ENCODE measurements at places on chromosomes 11 and 22.

- no peak for DNase-seq
Measured at GRCh38 chr11:123386796-123387510, 43.1 kb upstream of the GRAMD1B start.

DNA sequence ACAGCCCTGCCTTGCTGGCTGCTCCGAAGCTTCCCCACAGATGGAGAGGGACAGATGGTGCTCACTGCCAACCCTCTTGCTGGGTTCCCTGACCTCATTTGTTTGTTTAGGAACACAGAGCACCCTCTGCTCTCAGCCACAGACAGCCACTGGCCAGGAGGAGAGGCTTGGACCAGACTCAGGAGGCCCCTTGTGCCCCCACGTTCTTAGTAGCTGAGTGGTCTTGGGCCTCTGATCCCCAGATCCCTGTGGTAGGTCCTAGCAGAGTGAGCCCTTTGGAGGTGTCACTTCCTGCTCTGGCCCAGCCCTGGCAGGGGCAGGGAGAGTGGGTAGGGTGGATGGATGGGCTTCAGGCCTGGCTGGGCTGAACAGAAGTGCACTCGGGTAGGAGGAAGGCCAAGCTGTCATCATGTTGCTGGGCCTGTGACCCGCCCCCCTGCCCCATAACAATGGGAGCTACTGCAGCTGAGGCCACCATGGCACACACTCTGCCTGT lies 84.0 kb downstream of the DHCR7 start:
- no peak for DNase-seq

GRCh38 chr11:83158965-83159901 lies 2.3 kb downstream of the PCF11 start:
- DNase-seq: no peak

DNA sequence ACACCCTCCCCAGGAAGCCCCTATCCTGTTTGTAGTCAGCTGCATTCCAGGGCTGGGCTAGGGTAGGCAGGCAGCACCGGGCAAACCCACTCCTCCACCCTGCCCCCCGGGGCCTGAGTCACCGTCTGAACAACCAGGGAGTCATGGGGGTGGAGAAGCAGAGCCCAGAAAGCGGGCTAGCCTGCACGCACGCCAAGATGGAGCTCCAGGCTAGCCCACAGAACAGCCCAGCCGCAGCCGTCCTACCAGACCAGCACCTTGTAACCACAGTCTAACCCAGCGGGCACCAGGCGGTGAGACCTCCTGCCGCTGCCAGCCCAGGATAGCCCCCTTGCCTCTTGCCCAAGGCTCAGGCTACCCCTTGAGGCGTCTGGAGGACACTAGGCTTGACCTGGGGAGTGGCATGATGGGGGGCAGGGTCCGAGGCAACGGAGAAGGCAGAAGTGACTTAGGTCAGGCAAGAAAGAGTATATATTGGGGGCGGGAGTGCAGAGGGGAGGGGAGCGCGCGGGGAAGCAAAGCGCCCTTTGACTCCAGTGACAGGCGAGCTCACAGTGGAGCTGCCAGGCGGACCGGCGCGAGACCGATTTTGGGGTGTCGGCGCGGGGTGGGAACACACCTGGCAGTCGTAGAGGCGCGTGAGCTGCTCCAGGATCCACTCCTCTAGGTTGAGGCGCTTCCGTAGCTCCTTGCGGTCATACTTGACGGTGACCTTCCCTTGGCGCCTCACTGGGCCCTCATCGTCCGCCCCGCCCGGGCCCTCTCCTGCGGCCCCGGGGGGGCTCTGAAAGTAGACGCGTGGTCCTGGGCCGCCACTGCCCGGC lies 734 bp downstream of the PPP1R14B start:
- peak; percentile 35 for DNase-seq

GRCh38 chr11:1845561-1846452 lies 7.0 kb downstream of the TNNI2 start:
- DNase-seq: no peak

DNA sequence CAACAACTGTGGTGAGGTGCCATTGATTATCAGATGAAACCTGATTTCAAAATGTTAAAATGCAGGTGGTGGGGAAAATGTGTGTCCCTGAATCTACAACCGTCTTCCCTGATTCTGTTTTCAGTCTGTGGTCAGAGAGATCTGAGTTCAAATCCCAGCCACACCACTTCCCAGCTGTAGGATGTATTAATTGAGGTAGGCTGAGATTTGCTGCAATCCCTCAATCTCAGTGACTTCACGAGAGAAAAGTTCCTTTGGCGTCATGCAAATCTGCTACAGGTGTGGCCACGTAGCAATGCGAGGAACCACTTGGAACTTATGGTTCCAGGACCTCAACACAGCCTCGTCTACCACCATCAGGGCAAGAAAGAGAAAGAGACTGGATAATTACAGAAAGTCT lies 56.2 kb downstream of the BCL2L13 start:
- no peak for DNase-seq

- no peak for DNase-seq
Measured at GRCh38 chr11:7079545-7080135, 9.2 kb upstream of the RBMXL2 start.

DNA sequence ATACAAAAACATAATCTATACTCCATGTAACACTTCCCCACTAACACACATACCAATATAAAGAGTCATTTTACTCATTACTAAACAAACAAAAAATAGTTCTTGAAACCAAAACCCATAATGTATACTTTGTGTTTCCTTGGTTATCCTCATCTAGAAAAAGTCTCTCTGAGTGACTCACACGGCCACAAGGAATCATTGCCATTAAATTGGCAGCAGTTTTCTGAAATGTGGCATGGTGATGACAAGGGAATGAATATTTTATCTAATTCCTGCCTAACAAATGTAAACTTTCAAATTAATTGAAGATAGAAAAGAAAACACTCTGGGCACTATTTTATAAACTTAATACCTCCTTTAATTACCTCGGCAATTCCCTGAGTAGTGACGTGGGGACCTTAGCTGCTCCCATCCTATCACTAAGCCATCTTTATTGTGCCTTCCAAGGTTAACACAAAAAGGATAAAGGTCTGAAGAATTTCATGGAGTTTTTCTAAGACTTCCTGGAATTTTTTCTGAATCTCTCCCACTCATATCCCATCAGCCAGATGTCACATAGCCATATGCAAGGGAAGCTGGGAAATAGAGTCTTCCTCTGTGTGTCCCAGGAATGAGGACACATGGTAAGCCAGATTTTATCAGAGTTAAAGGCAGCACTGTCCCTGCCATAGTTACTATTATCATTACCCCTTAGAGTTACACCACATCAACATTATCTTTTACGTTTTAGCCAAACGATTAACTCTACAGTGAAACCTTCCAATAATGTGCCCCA lies 857.2 kb upstream of the TENM4 start:
- DNase-seq: no peak

- DNase-seq: no peak
Measured at GRCh38 chr11:8178297-8178696, 9.5 kb upstream of the RIC3 start.

- DNase-seq: no peak
Measured at GRCh38 chr22:32322986-32323385, 34.7 kb upstream of the RFPL3 start.

DNA sequence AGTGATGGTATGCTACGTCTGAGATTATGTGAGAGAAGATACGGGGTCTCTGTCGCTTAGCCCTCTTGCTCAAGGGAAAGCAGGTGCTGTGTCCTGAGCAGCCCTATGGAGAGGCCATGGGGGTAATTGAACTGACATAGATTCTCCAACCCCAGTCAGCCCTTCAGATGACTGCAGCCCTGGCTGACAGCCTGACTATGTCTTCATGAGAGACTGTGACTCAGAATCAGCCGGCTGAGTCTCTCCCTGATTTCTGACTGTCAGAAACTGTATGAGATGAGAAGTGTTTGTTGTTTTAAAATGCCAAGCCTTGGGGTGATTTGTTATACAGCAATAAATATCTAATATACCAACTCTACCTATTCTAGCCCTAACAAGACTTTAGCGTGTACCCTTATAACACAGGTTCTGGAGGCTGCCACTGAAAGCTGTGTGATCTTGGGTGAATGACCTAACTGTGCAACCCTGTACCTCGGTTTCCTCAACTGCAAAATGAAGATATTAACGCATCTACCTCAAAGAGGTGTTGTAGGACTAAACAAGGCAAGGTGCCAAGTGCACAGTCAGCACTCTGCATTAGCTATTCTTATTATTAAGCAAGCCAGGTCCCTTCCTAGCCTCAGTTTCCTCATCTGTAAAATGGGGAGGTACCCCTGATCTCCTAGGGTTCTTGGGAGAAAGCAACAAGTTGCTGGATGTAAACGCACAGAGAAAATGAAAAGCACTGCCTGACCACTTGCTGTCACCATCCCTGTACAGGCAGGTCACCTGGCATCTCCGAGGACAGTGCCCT lies 24.9 kb downstream of the SLC43A1 start:
- no peak for DNase-seq

DNA sequence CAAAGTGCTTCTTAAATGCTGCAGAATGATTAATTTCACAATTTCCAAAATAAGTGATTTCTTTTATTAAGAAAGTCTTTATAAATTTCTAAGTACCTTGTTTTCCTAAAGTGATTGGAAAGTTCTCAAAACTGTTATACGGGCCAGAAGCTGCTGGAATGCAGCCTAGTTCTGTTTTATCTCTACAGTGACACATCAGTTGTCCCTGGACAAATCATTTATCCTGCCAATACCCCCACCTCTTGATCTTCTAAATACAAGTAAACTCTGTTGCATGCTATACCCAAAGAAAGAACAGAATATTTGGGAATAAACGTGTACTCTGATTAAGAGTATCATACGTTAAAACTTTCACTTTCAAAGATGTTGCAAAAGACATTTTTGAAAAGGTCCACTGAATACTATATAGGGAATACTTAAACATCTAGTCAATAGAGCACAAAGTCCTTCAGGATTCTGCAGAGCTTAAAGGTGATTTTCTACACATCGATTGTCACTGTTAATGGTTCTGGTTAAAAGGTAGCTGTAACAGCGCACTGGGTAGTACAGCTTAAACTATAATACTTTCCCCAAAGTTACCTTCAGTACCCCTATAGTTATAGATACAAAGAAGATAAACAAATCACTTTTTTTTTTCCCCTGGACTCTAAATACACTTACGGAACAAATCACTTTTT lies 92.1 kb upstream of the APOA1 start:
- DNase-seq: no peak
